MG63 (cell line): ENCODE measurements at places on chromosomes 13 and 19. TPM values are rescaled to one million over a fixed set of nuclear protein-coding genes. Genes with fewer than 3 reads are reported as not detected.

DNA sequence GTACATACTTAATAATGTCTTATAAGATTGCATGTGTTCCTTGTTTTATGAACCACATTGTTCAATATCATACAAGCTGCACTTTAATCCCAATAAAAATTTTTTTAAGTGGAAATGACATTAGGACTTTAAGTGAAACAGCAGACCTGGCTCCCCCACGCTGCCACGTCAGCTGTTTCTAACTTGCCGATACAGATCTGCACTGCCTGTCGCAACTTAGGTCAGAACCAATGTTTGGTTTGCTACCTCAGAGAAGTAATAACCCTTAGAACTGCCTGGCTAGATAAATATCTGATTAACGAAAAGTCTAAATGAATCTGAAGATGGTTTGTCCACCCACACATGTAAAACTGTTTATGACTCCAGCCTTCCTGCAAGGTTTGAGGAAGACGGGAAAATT is 327.5 kb upstream of the DACH1 start:
- no peak for DNase-seq

The BRSK1 gene
- 0.89 TPM in 1 of 2 replicates, not detected in the other for total RNA-seq

DNA sequence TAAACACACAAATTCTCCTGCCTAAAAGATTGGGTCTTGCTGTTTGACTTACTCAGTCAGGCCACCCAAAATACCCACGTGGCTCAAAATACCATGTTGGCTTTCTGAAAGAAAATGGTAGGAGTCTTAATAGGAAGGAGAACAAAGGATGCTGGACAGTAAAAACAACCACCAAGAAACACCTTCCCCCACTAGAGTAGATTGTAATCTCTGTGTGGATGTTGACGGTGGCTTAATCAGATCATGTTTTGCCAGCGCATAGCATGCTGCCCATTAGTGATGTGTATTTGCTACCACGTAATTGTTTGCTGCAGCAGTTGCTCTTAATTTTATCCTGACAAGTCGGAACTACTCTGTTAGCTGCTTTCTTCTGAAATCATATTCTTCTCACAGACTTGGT is 1229.3 kb upstream of the SLC10A2 start:
- no peak for DNase-seq

DNA sequence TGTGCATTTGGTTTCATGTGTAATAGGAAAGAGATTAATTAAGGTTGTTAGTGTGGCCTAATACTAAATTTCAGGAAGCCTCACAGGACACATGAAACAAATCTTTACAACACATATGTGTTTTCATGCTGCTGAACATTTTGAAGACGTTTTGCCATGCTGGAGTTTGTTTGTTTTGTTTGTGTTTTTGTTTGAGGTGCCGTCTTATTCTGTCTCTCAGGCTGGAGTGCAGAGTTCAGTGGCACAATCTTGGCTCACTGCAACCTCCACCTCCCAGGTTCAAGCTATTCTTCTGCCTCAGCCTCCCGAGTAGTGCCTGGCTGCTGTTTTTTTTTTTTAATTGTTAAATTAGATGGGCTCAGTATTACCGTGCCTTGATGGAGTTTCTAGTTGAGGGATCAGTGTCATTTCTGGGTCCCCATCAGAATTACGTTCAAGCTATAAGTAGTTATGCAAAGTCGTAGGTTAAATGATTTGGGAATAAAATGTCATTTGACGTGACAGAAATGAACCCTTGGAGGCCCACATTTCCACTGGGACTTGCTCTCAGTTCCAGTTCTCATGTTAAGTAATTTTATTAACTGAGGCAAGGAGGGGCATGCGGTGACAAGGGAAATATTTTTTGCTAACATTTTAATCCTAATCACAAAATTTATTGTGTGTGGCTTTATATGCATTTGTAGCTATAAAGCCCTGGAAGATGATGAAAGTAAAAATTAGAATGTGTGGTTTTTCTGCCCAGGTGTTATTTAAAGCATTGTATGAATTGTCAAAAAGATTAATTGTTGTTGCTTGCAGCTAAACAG is 196.9 kb downstream of the TM9SF2 start:
- DNase-seq, result no peak

- DNase-seq, result no peak
These were observed 481 bp upstream of the SAE1 start for GRCh38 chr19:47130120-47130588.

- DNase-seq, result no peak
These were observed 56.0 kb upstream of the SIAH3 start for GRCh38 chr13:45907503-45907902.

GRCh38 chr19:50537769-50538230 is 24.1 kb upstream of the ASPDH start:
- peak; percentile 91 for DNase-seq

- no peak for DNase-seq
These were observed 1.9 kb upstream of the YJEFN3 start for GRCh38 chr19:19526581-19527370.

The B3GNT8 gene
- not detected in 2 replicates for total RNA-seq

- DNase-seq, result no peak
These were observed 212.3 kb downstream of the COG6 start for GRCh38 chr13:39867807-39868206.

The FSD1 gene
- total RNA-seq, result not detected in 2 replicates

GRCh38 chr13:31982540-31982939 is 49.0 kb upstream of the FRY start:
- peak; percentile 47 for DNase-seq

DNA sequence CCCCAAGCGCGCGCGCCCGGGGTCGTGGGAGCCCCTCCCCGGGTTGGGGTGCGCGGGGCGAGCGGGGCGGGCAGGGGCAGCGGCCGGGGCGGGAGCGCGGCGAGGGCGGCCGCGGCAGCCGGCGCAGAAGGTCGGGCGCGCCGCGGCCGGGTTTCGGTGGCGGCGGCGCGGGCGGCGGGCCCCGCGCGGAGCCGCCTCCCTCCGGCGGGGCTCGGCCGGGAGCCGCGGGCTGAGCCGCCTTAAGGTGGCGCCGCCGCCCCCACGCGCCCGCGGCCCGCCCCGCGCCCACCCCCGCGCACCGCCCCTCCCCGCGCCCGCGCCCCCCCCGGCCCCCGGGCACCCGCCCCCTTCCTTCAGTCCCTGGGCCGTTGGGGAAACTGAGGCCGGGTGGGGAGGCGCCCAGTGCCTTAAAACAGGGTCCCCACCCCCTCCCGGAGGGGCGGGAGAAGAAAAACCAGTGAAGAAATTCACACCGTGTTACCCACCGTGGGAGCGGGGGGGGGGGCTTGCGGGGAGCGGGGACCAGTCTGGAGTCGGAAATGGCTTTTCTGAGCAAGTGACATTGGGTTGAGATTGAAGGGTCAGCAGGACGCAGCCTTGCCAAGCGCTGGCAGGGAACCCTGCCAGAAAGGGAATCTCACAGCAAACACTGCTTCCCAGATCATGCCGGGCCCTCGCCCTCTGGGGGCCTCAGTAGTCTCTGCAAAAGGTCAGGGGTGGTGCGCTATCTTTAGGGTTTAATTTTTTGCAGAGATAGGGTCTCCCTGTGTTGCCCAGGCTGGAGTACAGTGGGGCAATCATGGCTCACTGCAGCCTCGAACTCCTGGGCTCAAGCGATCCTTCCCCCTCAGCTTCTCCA is at the start of gene TLE2:
TLE2 (minus strand) TSS at position 216 of the 859 bp plus-strand sequence. CDS start 376 bp downstream, outside the sequence.
- DNase-seq, result no peak

- DNase-seq, result no peak
These were observed 20.0 kb upstream of the CCNP start for GRCh38 chr19:40246292-40247073.

The PSG11 gene
- not detected in 2 replicates for total RNA-seq

GRCh38 chr19:33740811-33741396 is 55.8 kb upstream of the KCTD15 start:
- peak; percentile 16 for DNase-seq

DNA sequence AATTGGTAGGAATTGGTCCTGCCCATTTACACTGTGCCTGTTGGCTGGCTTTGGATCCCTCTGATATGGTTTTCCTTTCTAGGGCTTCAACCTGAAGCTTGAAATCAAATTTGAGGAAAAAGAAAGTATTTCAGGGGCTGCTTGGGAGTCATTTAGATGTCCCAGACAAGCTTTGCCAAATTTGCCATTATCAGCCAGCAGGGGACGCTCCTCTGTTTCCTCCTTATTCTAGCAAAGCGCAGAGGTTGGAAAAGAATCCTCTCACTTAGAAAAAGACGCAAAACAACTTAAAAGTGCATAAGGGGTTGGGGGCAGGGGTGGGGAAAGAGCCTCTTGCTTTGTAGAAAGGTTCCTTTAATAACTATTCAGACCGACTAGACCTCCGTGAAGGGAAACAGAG is 1211.1 kb upstream of the PCDH20 start:
- no peak for DNase-seq

The GPR4 gene
- not detected in 2 replicates for total RNA-seq

DNA sequence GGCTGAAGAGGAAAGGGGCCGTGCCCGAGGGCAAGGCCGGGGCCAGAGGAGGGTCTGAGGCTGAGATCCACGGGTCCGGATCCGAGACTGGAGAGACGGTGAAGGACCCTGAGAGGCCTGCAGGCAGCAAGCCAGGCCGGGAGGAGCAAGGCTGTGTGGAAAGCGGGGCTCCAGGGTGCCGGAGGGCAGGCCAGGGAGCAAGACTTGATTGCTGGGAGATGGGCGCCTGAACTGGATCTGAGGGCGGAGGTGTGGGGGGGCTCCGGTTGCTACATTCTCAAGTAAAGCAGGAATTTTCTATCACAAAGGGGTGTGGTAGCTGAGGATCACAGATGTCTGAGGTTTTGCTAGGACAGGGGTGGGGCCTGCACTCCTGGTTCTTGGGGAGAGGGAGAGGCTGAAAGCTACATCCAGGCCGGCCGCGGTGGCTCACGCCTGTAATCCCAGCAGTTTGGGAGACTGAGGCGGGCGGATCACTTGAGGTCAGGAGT is 3.8 kb downstream of the MAMSTR start:
- DNase-seq, result no peak
